ENCODE measurements at places on chromosomes 5 and 9.

DNA sequence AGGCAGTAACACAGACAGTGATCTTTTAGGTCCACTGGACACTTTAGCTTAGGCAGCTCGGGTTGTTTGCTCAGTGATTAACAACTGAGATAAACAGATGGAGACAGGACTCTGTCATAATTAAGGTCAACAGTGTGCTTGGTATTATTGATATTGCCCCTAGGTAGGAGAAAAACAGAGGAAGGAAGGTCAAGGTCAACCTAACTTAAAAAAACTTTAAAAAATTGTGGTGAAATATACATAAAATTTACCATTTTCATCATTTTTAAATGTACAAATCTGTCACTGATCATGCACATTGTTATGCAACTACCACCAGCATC, 2.1 kb upstream of the HSPA4 start:
- no peak for DNase-seq

DNA sequence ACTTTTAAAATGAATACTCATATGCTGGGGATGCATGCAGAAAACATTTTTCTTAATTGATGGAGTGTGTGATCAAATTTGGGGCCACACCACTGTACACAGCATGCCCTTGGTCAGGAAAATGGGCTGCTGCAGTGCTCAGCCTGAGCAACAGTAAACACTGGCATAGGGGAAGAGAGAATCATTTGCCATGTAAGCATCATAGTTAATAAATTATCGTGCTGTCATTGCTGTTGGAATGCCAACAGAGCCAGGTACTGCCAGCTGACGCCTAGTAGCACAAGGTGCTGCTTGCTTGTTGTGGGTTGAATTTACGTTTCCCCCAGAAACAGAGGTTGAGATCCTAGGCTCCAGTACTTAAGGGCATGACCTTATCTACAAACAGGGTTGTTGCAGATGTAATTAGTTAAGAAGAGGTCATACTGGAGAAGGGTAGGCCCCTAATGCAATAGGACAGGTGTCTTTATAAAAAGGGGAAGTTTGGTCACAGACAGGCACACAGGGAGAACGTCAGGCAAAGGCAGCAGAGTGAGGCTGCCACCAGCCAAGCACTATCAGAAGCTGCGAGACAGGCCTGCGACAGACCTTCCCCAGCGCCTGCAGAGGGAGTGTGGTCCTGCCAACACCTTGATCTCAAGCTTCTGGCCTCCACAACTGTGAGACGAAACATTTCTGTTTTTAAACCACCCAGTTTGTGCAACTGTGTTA, 25.3 kb downstream of the DAP start:
- DNase-seq: no peak

- DNase-seq: no peak
These were observed 13.7 kb downstream of the SYK start for GRCh38 chr9:90815183-90815943.

DNA sequence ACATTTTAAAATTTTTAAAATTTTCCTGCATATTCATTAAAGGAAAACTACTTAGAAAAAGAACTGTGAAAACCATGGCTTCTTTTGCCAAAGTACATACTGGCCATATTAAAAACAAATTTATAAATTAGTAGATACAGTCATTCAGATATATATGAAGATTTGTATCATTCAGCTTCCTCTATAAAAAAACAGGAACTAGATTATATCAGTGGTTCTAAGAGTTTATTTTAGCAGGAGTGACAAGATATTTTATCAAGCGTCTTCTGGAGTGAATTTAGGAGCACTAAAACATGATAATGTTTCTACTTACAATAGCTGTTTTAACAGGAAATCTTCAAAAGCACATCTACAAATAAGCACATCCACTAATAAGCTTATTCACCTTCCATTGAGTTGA, 171.4 kb downstream of the RAPGEF6 start:
- DNase-seq: no peak

- no peak for DNase-seq
These were observed 66.3 kb upstream of the PRRC1 start for GRCh38 chr5:127451096-127451495.

DNA sequence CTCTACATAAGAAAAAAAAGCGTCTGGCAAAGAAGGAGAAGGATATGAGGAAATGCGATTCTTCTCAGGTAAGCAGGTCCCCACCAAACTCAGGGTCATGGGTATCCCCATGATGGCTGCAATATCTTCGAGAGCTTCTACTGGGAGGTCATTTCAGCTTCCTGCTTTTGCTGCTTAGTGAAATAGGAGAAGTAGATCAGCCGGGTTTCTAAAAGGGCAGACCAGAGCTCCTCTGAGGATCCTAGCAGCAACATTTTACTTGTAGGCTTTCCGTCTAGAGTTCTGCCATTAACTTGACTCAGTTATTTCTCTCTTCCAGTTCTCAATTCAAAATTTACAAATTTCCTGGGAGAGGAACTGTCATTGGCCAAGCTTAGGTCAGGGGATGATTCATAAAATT, 134.7 kb downstream of the DPYSL3 start:
- no peak for DNase-seq

- DNase-seq: no peak
These were observed 91.5 kb downstream of the PCDH1 start for GRCh38 chr5:141786700-141787099.

DNA sequence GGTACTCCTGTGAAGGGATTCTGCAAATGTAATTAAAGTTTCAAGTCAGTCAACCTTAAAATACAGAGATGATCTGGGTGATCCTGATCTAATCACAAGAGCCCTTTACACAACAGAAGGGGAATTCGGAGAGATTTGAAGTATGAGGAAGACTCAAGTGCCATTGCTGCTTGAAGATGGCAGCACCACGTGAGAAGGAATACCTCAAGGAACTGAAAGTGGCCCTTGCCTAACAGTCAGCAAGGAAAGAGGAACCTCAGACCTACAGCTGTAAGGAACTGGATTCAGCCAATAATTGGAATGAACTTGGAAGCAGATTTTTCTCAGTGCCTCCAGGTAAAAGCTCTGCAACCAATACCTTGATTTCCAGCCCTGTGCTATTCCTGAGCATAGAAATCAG, 87.4 kb downstream of the THBS4 start:
- no peak for DNase-seq

DNA sequence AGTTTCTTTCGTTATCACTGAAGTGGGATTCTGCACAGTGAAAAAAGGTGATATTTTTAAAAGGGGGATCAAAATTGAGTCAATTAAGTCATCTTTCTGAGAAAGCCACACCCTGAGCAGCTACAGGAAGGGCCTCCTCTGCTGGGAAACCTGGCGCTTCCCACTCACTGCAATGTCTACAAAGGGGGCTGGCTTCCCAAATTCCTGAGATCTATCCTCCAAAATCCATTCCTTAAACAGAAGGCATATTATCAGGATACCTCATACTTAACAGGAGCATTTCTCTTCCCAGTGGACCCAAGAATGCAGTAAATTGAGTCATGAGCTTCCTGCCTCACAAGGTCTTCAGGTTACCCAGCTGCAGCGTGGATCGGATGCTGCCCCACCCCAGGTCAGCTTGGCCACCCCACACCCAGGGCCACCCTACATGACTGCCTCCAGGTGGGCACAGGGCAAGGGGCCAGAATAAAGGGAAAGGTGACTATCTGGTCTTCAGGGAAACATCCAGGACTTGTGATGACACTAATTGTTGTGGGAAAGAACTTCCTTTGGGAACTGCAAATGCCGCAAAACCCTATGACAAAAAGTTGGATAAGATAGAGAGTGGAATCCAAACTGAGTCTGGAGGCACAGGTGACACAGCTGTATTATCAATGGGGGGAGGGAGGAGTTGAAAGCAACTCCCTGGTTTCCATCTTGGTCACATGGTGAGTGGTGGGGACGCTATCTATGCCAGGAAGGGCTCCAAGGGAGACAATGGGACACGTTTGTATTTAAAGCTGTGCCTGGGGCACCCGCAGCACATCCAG, 42.3 kb downstream of the ROR2 start:
- DNase-seq: no peak

DNA sequence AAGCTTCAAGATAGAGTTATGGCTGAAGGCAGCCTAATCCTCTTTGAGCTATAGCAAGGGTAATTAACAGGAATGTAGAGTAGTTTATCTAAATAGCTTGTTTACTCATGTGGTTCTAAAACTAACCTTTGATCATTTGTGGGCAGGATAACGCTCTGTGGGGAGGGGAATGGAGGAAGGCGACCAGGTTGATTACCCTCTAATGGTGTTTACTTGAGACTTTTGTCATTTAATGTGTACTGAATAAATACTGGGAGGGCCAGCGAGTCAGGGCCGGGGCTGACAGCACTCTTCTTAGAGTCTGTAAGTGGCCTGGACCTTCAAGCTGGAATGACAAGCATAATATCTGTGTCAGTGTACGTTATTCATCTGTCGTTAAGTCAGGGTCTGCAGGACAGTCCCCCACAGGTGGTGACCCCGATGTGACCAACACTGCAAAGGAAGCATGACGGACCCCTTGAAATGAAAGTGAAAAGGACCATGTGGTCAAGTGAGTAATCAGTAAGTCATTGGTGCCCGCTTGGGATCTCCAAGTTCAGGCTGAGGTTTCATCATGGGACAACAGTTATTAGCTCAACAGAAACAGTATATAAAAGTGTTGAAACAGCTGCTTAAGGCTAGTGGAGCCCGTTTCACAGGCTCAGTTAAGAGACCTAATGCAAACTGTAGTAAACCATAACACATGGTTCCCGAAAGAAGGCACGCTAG, 162.6 kb downstream of the CPLANE1 start:
- DNase-seq: peak; percentile 51

DNA sequence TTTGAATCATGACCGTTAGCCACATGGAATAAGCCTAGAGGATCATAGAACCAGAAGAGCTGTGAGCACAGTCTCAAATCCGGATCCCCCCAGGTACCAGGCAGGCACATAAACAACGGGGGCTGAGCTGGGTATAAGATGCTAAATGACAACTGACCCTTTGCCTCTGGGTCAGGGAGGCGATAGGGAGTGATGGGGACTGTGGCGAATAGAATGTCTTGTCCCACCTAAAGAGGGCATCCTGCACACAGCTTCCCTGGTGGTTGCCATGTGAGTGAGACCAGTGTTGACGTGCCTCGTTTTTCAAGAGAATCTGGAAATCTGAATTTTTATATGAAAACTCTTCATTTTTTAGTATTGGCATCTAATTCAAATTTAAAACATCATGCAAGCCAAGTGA, 33.6 kb downstream of the SLC6A7 start:
- DNase-seq: no peak

DNA sequence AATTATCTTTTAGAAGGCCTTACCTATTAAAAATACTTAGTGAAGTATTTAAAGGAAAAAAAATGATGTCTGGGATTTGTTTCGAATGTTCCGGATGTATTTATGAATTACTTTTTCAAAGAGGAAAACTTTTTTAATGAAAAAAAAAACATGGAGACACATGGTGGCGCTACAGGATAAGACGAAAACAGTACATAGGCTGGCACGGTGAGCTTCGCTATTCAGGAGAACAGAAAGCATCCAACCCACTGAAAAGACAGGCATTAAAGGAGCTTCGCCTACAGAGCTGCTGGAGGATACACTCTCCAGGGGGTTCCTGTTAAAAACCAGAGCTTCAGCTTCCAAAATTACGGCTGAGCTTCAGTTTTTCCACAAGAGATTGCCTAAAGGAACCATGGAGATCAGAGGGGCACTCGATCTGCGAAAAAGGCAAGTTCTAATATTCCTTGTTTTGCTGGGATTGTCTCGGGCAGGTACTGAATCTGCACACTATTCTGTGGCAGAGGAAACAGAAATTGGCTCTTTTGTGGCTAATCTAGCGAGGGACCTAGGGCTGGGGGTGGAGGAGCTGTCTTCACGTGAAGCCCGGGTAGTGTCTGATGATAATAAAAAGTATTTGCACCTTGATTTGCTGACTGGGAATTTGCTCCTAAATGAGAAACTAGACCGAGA, at the start of gene PCDHB14:
PCDHB14 (plus strand) TSS at position 232 of the 672 bp plus-strand sequence; CDS start at position 395, 163 bp downstream.
- no peak for DNase-seq

GRCh38 chr5:130063603-130064002, 159.3 kb downstream of the CHSY3 start:
- DNase-seq: no peak

GRCh38 chr5:159017786-159018185, 81.9 kb downstream of the EBF1 start:
- no peak for DNase-seq

DNA sequence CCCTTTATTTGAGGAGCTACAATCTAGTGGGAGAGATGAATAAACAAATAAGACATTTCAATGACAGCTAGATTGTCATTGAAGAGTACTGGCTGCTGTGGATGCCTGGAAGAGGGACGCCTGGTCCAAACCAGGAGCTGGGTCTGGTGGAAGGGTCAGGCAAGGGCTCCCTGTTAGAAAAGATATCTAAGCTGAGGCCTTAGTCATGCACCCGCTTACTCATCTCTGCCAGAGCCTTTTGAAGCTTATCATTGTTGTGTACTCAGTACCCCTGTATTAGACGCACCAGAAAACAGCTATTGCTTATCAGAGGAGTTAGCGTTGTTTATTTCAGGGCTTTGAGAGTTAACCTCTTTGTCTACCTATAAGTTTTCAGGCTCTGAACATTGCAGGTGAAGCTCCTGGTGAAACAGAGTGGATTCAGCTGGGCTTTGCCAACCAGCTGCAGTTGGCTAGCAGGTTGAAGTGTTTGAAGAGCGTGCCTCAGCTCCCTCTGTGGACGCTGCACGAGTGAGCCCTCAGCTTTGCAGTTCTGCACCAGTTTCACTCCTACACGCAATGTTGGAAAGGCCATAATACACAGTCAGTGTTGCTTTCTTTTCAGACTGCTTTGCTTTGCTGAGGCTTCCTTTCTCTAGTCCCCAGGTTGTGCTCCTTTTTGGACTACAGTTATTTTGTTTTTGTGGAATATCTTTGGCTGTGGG, 5.6 kb upstream of the GPR151 start:
- DNase-seq: no peak

GRCh38 chr5:55997742-55998351, 3.1 kb upstream of the IL6ST start:
- no peak for DNase-seq

DNA sequence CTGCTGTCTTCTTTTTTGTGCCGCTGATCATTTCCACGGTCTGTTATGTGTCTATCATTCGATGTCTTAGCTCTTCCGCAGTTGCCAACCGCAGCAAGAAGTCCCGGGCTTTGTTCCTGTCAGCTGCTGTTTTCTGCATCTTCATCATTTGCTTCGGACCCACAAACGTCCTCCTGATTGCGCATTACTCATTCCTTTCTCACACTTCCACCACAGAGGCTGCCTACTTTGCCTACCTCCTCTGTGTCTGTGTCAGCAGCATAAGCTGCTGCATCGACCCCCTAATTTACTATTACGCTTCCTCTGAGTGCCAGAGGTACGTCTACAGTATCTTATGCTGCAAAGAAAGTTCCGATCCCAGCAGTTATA, 17.1 kb downstream of the F2R start:
- DNase-seq: no peak
